HAP-1 (cell line): ENCODE measurements at places on chromosomes 7 and 10.

DNA sequence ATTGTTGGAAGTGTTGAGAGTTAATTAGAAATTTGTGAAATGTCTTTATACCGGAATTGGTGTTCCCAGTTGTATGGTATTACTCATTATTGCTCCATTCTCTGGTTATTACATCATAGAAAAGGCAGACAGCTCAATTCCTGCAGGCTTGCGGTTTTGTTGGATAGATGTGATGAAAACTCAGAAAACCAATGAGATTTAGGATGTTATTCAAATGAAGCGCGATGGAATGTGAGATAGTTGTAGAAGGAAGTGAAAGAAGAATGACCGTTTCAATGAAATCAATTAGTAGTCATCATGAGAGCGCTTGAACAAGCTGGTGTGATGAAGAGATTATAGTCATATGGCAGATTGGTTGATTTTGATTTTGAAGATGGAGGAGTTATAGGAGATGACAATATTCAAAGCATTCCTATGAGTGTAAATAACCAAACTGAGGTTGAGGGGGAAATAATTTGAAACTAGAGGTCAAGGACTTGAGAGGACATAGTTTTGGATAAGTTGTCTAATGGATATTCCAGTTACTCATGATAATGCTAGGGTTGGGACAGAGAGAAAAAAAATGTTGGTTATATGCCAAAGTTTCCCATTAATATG is 991.5 kb downstream of the NRG3 start:
- DNase-seq, result no peak

DNA sequence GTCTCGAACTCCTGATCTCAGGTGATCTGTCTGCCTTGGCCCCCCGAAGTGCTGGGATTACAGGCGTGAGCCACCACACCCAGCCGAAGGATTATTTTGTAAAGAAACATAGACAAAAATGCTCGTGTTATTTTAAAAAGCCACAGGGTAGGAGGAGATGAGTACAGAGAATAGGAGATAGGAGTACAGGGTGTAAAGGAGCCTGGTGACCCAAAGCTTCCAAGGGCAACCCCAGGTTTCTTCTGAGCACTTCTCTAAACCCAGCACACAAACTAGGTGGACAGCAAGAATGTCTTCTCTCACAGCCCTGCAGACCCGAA is 54.7 kb downstream of the ZNF467 start:
- no peak for DNase-seq

DNA sequence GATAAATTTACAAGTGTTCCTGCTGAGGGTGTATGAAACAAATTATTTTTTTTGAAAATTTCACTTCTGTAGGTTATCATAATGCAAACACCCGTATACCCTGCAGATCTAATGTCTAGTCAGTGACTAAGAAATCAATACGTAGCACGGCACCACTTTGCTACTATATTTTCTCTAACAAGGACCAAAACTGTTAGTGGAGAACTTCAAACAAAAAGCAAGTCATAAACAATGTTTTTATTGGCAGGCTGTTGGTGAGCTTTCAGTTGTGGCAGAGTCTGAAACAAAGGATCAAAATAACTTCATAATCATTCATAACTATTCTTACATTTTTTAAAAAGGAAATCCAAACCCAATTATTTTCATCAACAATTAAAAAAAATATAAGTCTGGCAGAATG is 11.8 kb downstream of the SEM1 start:
- no peak for DNase-seq

- DNase-seq, result no peak
Observed at GRCh38 chr10:122296363-122297120, 25.4 kb downstream of the BTBD16 start.

DNA sequence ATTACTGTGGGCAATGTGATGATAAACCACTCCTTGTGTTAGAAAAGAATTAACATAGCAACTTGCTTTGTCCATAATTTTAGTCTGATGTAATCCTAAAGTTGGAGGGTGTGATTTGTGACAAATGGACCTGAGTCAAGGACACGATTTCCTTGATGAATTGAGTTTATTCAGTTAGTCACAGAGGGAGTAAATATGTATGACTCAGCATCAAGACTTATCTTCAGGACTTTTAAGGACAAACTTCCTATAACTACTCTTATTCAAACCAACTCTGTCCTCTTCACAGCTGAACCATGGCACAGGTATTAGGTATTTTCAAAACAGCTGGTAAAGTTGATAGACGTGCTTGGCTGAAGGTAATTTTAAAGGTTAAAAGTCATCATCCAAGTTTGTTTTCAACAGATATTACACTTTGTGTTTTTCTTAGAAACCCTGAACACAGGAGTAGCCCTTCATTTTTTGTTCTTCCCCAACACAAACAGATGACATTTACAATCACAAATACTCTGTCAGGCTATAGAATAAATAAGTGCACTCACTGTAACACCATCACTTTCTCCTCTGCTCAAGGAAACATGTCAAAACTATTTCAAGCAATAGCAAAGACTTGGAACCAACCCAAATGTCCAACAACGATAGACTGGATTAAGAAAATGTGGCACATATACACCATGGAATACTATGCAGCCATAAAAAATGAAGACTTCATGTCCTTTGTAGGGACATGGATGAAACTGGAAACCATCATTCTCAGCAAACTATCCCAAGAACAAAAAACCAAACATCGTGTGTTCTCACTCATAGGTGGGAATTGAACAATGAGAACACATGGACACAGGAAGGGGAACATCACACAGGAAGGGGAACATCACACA is 54.5 kb downstream of the COA1 start:
- no peak for DNase-seq

DNA sequence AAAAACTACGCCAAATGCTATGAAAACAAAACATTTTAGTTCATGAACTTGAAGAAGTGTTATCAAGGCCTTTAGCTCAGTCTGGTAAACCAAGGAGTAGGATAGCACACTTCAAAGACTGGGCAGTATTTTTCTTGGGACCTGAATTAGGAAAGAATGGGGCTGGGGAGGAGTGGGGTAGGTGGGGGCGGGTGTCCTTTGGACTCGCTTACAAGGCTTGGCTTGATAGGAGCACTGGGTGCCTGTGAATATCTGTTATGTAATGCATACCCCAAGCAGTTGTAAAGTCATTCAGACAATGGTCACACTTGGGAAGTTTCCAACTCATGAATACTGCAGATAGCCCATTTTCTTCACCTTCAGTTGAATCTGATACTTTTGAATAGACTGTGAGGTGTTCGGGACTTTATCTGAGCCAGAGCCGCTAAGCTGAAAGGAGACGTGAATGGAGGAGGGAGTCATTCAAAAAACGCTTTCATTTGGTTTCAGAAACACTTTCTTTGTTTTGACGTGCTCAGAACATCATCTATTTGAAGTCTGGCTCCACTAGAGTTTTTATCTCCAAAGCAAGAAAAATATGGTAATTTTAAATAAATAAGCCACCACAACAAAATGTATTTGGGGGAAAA is 70.1 kb upstream of the FAM204A start:
- DNase-seq, result no peak

DNA sequence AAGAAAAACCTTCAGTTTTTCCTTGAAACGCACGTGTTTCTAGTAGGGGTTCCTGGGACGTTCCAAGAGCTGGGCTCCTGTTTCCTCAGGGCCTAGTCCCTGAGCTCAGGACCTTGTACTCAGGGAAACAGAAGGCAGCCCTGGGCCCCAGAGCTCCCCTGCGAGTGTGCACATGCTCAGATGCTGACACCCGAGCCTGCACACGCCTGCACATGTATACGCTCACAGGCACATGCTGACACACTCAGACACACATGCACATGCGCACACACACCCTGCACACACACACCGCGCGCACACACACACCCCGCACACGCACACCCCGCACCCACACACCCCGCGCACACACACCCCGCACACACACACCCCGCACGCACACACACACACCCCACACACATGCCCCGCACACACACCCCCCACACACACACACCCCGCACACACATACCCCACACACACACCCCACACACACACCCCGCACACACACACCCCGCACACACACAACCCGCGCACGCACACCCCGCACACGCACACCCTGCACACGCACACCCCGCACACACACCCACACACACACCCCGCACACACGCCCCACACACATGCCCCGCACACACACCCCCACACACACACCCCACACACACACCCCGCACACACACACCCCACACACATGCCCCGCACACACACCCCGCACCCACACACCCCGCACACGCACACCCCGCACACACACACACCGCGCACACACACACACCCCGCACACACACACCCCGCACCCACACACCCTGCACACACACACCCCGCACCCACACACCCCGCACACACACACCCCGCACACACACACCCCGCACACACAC is 52.2 kb downstream of the CALML3 start:
- DNase-seq, result no peak

GRCh38 chr10:95121904-95122303 is 52.6 kb upstream of the CYP2C8 start:
- no peak for DNase-seq

DNA sequence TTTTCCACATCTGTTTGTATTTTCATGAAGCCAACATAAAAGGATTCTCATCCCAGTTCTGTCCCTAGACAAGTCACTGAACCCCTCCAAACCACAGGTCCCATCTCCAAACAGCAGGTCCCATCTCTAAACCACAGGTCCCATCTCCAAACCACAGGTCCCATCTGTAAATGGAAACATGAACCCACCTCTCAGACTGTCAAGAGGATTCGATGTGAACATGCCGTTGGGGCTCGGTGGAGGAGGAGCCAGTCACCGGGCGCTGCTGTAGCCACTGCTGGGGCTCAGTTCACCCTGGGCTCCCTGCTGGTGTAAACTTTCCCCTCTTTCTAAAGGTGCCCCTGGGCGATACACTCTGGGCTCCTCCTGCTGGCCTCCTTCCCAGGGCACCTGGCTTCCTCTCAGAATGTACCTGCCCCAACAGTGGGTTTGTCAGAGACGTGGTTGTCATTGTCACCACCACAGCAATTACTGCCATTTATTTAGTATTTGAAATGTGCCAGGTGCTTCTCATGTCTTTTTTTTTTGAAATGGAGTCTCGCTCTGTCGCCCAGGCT is 13.0 kb downstream of the LHPP start:
- DNase-seq, result no peak

GRCh38 chr10:6648894-6649720 is 69.0 kb upstream of the PRKCQ start:
- DNase-seq, result no peak

DNA sequence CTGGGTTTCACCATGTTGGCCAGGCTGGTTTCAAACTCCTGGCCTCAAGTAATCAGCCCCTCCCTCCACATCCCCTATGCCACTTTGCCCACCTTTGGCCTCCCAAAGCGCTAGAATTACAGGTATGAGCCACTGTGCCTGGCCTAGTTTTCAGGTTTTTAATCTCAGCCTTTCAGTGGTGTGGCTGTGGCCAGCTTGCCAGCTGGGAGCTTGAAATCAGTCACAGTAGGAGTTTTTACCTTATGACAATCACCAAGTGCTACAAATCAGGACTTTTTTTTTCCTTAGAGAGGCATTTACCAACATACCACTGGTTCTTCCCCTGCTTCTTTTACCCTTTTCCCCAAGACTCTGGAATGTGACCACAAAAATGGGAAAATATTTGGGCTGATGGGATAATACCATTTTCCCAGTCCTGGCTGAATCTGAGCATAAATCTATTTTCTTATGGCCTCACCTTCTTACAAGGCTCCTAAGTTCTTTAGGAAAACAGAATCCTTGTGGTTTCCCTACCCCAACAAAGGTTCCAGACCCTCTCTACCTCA is 6.2 kb downstream of the STEAP4 start:
- no peak for DNase-seq

DNA sequence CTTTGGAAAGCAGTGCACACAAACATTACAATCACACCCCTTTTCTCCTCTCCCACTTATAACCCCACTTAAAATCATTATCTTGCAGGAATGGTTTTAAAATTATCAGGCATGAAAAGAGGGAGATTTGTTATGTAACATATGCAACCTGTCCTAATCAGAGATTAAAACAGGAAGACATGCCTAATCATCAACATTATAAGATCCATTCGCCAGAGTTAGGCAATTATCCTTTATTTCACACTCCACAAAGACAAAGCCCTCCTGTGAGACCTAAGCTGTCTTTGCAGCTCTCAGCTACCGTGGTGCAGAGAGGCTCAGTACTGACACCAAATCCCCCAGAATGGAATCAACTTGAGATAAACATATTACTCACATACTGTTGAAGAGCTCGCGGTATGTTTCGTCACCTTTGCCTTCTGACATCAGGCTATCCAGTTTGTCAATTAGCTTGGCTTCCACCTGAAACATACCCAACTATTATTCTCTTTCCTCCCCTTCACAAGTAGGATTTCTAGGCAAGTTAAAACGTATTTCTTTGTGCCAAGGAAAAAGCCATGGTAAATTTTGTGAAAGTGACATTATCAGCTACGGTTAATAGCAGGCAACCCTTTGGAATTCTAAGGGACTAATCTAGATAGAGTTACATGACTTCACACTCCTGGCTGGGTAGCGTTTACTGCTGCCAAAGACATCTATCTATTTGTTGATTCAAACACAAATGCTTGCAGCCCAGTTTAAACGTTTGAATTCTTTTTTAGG is 226.2 kb upstream of the IMMP2L start:
- DNase-seq, result no peak

GRCh38 chr7:95391761-95392160 is 4.4 kb downstream of the PON3 start:
- DNase-seq, result no peak

DNA sequence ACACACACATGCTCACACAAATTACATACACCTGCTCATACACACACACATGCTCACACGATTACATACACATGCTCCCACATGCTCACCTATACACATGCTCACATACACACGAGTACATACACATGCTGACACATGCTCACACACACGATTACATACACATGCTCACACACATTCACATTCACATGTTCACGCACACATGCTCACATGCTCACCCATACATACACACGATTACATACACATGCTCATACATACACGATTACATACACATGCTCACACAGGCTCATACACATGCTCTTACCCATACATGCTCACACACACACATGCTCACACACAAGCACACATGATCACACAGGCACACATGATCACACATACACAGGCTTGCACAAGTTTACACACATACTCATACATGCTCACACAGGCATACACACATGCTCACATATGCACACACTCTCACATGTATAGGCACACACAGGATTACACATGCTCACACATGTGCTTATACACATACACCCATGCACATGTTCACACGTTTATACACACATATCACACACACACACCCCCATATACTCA is 118.5 kb downstream of the PAXIP1 start:
- no peak for DNase-seq

DNA sequence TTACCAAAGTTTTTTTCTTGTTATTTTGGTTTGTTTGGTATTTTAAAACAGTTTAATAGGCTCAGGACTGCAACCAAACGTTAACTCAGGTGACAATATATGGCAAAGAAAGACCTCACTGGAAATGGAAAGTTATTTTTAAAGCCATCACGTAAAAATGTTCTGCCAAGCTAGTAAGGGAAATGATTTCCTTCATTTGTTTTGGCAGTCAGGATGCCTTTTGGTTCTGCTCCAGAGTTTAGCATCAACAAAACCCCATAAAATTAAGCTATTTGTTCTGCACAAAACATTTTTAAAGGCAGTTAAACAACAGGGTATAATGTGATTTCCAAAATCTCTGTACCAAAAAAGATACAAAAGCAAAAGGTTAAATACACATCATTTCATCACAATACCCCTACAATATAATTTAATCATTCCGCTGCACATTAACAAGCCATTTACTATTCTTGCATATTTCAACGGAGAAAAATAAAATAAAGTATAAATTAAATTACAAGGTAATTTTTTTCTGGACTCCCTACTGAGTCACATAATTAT is 172.4 kb downstream of the SEMA3E start:
- DNase-seq, result no peak
